ENCODE measurements at places on chromosomes 6 and 20.
A peak's percentile ranks its signal among the peaks of the same experiment; 100 is the strongest.

GRCh38 chr20:5135363-5136012, 8.7 kb downstream of the CDS2 start:
- DNase-seq, result peak; percentile 71

DNA sequence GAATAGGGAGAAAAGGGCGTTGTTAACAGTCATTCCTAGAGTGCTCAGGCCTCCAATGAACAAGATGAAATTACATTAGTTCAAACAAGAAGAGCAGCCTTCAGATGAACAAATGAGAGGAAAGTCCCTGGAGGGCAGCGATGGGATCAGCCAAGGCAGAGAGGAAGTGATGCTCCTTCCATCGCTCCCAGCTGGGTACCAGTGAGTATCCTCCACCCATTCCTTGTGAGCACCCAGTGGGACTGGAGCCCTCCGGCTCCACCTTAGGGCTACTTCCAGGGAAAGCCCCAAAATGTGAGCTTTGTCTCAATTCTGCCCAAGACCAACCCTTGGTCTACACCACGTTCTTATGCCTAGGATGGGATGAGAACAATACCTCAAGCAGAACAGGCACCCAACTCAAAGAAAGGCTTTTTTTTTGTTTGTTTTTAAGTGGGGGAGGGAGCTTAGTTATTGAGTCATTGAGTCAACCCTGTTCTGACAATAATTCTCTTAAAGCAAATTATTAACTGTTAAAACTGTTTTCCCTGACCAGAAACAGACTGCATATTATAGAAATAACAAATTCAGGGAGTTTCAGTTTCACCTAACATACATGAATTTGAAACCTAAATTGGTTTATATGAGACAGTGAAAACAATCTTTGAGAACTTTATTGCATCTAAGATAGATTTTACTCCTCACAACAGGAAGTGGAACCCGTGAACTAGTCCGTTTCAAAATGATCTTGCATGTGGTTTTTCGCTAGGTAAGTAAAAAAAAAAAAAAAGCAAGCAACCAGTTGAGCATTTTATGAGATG, 106.9 kb downstream of the IPCEF1 start:
- DNase-seq, result no peak

- no peak for DNase-seq
Observed at GRCh38 chr6:79640146-79641111, 9.3 kb downstream of the SH3BGRL2 start.

DNA sequence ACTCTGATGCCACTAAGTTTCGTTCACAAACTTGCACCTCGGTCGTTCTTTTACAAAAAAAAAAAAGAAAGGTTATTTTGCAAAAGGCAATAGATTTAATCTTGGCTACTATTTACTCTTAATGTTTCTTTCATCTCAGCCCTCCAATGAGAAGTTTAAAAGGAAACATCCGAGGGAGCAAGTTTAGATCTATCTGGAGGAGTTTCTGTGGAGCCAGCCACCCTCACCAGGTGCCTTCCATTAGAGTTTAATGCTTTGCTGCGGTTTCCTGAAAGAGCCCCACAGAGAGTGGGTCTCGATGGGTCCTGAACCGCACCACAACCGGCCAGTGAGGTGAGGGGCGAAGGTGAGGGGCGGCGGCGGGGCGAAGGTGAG, 632 bp downstream of the PRKN start:
- no peak for DNase-seq

- DNase-seq, result no peak
Observed at GRCh38 chr20:62426699-62427131, 624 bp downstream of the RBBP8NL start.

- no peak for DNase-seq
Observed at GRCh38 chr20:39538317-39538716, 576.2 kb downstream of the DHX35 start.

- no peak for DNase-seq
Observed at GRCh38 chr20:43438578-43439316, 18.9 kb upstream of the SRSF6 start.

- DNase-seq, result no peak
Observed at GRCh38 chr6:122740936-122741335, 38.6 kb upstream of the FABP7 start.

- DNase-seq, result no peak
Observed at GRCh38 chr6:66533921-66534404, 826.9 kb upstream of the EYS start.

DNA sequence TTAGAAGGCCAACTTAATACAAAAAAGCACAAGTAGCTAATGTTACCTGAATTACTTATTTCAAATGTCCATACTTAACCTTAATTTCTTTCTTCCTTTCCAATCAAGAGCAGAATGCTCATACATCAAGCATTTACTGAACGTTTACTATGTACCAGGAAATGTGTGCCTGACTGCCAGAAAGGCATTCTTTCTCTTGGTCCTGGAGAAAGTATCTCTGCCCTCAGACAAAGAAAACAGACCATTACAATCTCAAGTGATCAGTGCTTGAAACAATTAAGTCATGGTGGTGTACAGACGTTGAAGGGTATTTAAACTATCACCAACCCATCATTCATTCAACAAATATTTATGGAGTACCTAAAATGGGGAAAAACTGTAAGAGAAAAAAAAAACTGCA, 26.4 kb downstream of the CSNK2A1 start:
- DNase-seq, result no peak

- DNase-seq, result no peak
Observed at GRCh38 chr20:19840111-19840710, 82.2 kb downstream of the RIN2 start.

DNA sequence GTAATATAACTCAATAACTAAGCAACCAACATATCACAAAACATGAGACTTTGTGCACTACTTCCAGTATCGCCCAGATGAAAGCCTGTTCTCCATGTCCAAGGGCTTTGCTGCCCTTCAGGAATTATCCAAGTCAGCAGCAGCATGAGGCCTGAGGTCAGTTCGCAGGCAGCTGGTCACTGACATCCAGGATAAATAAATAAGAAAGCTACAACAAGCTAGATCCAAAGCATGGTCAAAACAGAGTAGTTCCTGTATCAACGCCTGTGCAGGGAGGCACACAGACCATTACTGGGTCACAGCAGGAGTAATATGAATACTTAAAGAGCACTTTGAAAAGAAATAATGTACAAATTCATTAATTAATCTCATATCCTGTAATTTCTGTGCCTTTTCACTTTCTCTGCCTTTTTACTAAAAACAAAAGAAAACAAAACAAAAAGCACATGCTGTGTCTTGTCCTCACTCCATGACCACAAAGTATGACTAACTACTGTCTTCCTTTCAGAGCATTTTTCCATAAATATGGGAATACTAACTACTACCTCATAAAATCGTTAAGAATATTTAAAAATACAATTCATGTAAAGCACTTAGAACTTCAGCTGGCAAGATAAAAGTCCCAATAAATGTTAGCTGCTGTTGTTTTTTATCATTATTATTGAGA, 374.9 kb upstream of the IRAK1BP1 start:
- DNase-seq, result no peak

DNA sequence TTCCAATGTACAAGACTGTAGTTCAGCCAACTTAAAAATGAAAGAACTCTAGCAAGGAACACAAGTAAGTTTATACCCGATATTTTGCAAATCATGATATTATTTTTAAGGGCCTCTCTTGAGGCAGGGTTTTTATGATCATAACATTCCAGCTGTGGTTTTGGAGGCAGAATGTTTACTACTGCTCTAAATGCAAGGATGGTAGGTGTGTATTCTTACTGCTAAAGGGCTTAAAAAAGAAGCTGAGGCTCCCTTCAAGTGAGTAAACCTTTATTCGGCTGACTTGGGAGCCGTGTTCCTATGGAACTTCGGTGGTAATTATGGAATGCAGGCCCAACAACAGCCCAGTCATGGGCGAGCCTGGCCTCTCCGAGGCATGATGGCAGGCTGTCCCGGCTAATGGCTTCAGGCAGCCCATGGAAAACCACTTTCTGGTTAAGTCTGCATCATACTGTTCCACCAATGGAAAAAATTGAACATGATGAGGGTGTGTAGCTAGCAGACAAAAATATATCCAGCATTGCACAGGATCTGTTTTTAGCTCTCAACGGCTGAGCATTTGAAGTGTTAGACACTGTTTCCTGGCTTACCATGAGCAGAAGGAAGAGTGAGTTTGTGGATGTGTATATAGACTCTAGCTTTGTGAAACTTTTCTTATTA, 111.5 kb downstream of the TIAM2 start:
- no peak for DNase-seq
